ENCODE measurements at places on chromosomes 16 and 17.
A peak's percentile ranks its signal among the peaks of the same experiment; 100 is the strongest.

DNA sequence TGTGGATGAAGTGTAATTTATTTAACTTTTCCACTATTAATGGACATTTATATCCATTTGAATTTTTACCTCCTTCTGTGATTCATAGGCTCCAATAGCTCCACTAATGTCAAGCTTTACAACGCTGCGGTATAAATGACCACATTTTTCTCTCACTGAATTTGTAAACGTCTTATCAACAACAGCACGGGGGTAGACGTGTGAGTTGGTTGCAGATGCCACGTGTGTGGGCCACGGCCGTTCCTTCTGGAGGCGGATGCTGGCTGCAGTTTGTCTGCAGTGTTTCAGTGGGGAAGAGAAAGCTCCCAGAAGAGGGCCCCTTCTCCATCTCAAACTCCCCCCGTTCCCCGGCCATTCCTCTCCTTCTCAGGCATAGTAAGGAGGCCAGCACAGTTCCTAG lies 68.2 kb upstream of the XYLT1 start:
- no peak overlapping the region for H3K4me3 ChIP-seq
- no peak overlapping the region for H3K27ac ChIP-seq
- peaks cover 8% of the 10 kb centered on the region for H3K36me3 ChIP-seq
- peaks cover 52% of the 10 kb centered on the region for H3K27me3 ChIP-seq

GRCh38 chr17:21463204-21463661 lies 87.1 kb downstream of the KCNJ12 start:
- no peaks in the 10 kb centered on the region for H3K36me3 ChIP-seq
- DNase-seq, result peak; percentile 21
- H3K27me3 ChIP-seq, result peaks cover 52% of the 10 kb centered on the region
- H3K4me3 ChIP-seq, result peak overlapping the region; percentile 92

DNA sequence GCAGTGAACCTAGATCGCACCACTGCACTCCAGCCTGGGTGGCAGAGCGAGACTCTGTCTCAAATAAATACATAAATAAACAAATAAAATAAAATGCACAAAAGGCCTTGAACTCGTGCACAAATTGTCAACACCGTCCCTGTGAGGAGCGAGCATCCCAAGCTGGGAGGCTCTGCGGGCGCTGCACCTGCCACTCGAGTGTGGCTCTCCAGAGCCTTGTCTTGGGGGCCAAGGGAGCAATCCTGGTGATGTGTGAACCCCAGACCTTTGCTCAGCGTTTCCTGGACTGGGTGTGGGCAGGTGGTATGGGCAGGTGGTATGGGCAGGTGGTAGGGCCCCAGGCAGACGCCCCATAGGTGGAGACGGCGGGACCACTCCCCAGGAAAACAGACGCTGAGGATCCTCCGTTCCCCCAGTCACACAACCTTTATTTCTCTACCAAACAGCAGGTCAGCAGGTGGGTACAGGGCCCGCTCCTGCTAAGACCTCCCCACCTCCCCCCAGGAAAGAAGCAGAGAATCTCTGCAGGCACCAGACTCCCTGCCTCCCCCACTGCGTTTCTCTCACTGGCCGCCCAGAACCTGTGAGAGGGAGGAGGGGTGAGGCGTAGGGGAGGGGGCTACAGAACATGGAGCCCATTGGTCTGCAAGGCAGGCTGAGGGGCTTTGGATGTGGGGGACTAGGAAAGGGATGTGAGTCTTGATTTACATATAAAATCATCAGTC lies 7.4 kb upstream of the P2RX1 start:
- peaks cover 29% of the 10 kb centered on the region for H3K4me1 ChIP-seq
- H3K4me3 ChIP-seq, result no peak overlapping the region
- H3K36me3 ChIP-seq, result peaks cover 9% of the 10 kb centered on the region
- peak overlapping the region; percentile 91 for H3K27ac ChIP-seq

DNA sequence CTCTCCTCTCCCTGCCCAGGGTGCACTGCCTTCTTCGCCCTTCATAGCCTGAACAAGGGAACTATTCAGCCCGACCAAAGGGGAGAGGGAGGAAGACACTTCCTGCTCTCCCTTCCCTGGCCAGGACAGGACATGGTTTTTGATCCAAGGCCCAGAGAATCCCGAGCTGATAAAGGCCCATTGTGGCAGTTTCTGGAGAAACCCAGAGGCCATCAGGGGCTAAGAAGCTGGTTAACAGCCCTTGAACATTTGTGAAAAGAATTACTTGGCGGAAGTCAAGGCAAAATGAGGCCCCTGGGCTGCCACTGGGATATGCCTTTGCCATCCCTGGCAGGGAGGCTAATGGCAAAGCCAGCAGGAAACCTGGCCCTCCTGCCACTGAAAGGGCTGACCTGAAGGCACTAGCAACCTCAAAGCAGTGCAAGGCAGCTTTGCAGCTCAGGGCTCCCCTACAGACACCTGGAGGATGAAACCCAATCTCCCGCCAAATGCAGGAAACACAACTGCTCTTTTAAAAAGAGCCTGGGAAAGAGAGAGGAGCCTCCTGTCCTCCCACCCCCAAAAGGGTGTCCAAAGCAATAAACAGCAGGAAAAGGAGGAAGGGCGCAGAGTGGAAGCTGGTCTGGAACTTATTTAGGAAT lies 12.6 kb downstream of the PHB1 start:
- H3K27me3 ChIP-seq, result no peaks in the 10 kb centered on the region
- no peak overlapping the region for H3K4me3 ChIP-seq
- peaks cover 29% of the 10 kb centered on the region for H3K4me1 ChIP-seq
- H3K27ac ChIP-seq, result no peak overlapping the region
- no peak for DNase-seq

- H3K27me3 ChIP-seq, result peaks cover 45% of the 10 kb centered on the region
- DNase-seq, result no peak
- H3K36me3 ChIP-seq, result no peaks in the 10 kb centered on the region
- H3K4me1 ChIP-seq, result peaks cover 40% of the 10 kb centered on the region
Measured at GRCh38 chr17:8117367-8117979, 841 bp downstream of the ALOXE3 start.

DNA sequence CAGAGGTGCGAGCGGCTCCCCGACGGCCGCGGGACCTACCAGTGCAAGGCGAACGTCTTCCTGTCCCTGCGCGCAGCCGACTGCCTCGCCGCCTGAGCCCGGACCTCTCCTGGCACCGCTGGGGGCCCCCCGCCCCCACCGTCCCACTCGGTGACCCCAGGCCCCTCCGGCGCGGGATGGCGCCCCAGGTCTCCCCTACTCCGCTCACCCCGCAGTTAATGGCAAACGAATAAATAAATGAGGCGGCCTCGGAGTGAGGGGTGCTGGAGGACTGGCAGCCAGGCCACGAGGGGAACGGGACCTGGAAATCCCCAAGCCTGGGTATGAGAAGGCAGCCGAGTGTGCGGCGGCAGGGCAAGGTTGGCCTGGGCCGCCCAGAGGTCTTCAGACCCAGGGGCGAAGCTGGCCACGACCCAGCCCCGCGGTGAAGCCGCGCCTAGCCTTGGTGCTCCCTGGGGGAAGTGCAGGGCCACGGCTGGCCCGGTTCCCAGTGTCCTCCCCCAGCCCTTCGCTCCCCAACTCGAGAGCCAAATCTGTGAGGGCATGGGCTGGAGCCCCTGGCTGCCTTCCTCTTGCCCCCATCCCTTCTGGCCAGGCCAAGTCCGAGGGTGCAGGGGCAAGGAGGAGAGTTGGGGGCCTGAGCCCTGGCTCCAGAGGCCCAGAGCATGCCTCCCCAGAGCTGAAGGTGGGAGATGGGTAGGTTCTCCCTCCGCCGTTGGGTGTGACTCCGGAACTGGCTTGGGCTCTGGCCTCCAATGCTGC lies 796 bp downstream of the NPB start:
- H3K27ac ChIP-seq, result no peak overlapping the region
- H3K36me3 ChIP-seq, result peaks cover 9% of the 10 kb centered on the region
- H3K27me3 ChIP-seq, result peaks cover 7% of the 10 kb centered on the region
- DNase-seq, result no peak

DNA sequence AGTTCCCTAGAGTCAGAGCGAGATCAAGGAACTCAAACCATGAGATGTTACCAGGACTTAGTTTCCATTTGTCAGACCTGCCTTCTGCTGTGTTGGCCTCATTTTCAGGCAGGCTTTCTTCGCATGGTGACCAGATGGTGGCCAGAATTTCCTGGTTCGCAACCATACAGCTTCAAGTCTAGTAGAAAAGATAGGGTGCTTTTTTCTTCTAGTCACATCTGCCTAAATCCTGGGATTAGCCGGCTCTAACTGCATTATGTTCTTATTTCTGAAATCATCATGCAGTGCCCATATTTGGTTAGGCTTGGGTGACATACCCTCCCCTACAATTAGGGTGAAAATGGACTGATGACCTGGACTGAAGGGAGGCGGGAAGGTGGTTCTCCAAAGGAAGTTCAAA lies 131.5 kb downstream of the SHISA9 start:
- no peak overlapping the region for H3K4me3 ChIP-seq
- no peak overlapping the region for H3K27ac ChIP-seq
- no peaks in the 10 kb centered on the region for H3K4me1 ChIP-seq

DNA sequence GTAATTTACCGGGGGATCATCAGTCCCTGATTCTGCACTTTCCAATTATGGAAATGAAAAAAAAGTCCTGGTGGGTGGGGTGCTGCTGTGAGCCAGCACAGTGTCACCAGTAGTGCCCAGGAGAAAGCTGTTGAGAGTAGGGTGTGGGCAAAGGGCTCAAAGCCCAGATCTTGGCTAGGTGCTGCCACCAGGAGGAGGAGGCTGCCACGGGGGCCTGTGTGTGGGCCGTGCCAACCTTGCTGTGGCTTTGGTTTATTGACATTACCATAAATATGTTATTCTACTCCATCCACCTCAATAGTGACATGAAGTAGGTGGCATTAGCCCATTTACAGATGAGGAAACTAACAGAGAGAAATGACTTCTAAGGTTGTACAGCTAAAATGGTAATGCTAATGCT lies 6.7 kb upstream of the PRPSAP2 start:
- no peak overlapping the region for H3K4me3 ChIP-seq
- peaks cover 4% of the 10 kb centered on the region for H3K27me3 ChIP-seq
- peaks cover 14% of the 10 kb centered on the region for H3K4me1 ChIP-seq
- no peak overlapping the region for H3K27ac ChIP-seq

DNA sequence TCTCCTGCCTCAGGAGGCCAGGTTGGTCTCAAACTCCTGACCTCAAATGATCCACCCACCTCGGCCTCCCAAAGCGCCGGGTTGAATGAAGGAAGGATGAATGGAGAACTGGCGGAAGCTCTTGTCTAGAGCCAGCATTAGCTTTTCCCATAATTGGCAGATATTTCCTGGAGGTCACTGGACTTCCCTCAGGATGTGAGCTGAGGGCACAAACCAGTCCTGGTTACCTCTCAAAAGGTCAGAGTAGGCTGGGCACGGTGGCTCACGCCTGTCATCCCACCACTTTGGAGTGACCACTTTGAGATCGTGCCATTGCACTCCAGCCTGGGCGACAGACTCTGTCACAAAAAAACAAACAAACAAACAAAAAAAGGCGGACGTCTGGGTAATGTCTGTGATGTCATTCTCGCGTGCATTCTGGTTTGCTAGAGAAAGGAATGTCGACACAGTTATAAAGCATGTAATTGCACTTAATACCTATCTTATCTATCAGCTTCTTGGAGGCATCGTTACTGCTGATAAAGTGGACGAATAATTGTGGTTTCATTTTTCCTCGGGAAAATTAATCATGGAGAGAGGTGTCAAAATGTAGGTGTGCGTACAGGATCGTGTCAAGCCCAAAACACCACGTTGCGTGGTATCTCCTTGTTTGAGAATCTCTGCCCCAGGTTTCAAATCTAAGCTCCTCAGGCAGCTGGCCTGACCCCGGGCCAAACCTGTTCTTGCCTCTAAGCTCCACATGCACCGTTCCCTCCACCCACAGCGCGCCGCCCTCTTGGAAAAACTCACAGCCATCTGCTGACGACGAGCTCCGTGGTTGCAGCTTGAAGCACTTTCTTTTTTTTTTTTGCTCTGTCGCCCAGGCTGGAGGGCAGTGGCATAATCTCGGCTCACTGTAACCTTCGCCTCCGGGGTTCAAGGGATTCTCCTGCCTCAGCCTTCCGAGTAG lies 6.4 kb upstream of the CRK start:
- H3K4me1 ChIP-seq, result peaks cover 26% of the 10 kb centered on the region
- peak overlapping the region; percentile 83 for H3K4me3 ChIP-seq
- no peaks in the 10 kb centered on the region for H3K36me3 ChIP-seq
- no peak for DNase-seq

DNA sequence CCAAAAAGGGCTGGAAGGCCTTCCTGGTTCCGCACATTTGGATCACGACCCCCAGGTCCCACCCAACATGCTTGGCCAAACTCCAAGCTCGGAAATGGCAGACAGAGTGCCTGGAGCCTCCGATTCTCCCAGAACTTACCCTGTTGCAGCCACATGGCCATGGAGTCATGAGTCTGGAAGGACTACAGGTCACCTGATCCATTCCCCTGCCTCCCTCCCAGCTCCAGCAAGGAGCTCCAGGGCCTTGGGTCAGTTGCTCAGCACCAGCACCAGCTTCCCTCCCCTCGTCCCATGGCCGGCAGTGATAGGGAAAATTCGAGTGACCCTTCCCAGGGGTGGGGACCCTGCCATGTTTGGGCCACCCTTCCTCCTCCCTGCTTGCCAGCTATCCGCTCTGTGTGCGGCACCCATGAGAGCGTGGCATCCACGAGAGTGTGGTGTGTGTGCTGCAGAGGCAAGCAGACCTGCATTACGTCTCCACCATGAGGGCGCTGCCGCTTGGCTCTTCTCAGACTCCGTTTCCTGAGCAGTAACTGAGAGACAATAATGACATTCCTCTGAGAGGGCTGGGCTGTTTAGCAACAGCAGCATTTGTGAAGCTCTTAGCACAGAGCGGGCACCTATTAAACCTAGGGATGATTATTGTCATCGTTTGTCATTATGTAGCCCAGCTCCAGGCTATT lies 21.3 kb upstream of the RPL38 start:
- DNase-seq, result no peak
- no peak overlapping the region for H3K4me3 ChIP-seq

GRCh38 chr17:79520167-79521165 lies 90.4 kb downstream of the RBFOX3 start:
- H3K27ac ChIP-seq, result no peak overlapping the region
- no peak for DNase-seq
- no peak overlapping the region for H3K4me3 ChIP-seq
- H3K27me3 ChIP-seq, result peaks cover 34% of the 10 kb centered on the region

Measured in naive B cell (primary cell).